Naive thymus-derived CD4-positive, alpha-beta T cell (primary cell): ENCODE measurements at places on chromosomes 11 and 22. TPM values are rescaled to one million over a fixed set of nuclear protein-coding genes. Genes with fewer than 3 reads are reported as not detected.
A peak's percentile ranks its signal among the peaks of the same experiment; 100 is the strongest.

The CSNK2A3 gene
- total RNA-seq = 0.92 TPM

DNA sequence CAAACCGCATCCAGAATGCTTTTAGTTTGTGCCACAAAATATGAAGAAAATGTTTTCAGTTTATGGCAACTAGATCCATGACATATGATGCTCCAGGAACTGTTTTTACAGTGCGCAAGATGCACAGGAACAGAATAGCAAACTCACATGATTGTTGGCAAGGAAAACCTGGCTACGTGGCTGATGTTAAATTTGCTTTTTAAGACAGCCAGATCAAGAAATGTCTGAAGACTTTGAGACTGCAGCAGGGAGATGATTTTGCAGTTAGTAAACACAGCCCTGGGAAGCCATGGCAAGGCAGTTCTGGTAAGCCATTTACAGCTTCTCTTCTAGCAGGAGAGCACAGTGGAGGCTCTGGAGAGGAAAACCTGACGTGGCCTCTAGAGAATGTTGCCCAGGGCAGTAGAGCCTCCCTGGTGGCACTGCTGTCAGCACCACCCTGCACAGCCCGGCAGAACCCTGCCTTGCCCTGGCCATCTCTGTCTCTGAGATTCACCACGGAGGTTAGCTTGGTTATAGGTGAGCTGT is 69.8 kb upstream of the TNRC6B start:
- H3K36me3 ChIP-seq = no peaks in the 10 kb centered on the region
- peak overlapping the region; percentile 16 for H3K4me3 ChIP-seq
- H3K4me1 ChIP-seq = peaks cover 45% of the 10 kb centered on the region
- DNase-seq = no peak
- no peaks in the 10 kb centered on the region for H3K27me3 ChIP-seq

DNA sequence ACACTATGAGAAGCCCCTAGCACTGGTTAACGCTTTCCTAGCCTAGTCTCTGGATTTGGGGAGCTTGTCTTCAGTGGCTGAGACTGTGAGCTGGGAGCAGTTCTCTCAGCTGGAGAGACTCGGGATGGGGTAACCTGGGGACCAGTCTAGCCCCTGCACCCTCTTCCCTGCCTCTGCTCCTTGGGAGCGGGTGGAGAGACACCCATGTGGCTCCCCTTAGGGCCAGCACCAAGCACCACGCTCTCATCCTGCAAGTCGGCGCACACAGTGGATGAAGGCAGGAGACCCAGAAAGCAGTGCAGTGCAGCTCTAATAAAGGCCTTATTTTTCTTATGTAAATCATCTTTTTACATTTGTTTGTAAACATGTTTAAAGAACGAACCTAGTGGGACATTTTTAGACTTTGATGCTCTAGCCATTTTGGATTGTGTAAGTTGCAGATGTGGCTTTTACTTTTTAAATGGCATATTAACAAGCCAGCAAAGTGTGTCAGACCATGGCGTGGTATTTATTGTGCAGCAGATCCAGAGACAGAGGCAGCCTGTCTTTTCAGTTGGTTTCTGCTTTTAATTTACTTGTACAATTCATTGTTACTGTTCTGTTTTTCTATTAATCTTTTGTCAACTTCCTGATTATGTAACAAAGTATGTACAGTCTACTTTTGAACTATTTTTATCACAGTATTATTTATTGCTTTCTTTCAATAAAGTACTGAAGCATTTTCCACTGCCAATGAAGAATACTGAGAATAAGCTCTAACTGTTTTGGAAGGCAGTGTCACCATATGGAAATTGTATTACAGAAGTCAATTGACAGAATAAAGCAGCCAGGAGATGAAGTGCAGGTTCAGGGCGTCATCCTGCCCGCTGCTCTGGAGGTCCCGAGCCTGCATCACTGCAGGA is 14.4 kb upstream of the CTTN start:
- H3K36me3 ChIP-seq = peaks cover 46% of the 10 kb centered on the region
- no peaks in the 10 kb centered on the region for H3K27me3 ChIP-seq
- no peak for DNase-seq
- H3K4me1 ChIP-seq = no peaks in the 10 kb centered on the region
- H3K4me3 ChIP-seq = no peak overlapping the region

GRCh38 chr11:132158091-132158490 is 787.7 kb downstream of the NTM start:
- no peaks in the 10 kb centered on the region for H3K27me3 ChIP-seq
- no peak for DNase-seq
- no peaks in the 10 kb centered on the region for H3K4me1 ChIP-seq
- no peak overlapping the region for H3K4me3 ChIP-seq
- H3K36me3 ChIP-seq = no peaks in the 10 kb centered on the region
- H3K27ac ChIP-seq = no peak overlapping the region

DNA sequence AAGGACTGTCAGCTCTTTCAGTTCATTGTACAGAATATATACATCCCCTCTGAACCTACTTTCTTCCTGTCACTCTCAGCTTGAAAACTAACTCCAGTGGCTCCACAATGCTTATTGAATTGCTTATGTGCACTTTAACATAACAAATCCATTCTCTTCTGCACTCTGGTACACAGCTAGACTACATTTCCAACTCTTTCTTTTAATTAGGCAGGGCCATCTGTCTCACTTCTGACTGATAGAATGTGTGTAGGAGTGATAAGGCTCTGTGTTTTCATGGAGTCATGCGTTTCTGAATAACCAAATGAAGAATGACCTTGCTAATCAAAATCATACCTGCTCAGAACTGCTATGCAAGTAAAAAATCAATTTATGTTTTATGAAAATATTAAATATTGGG is 278.5 kb upstream of the CCDC179 start:
- no peaks in the 10 kb centered on the region for H3K36me3 ChIP-seq
- H3K4me1 ChIP-seq = no peaks in the 10 kb centered on the region
- H3K27me3 ChIP-seq = no peaks in the 10 kb centered on the region
- no peak overlapping the region for H3K4me3 ChIP-seq
- DNase-seq = no peak
- no peak overlapping the region for H3K27ac ChIP-seq

DNA sequence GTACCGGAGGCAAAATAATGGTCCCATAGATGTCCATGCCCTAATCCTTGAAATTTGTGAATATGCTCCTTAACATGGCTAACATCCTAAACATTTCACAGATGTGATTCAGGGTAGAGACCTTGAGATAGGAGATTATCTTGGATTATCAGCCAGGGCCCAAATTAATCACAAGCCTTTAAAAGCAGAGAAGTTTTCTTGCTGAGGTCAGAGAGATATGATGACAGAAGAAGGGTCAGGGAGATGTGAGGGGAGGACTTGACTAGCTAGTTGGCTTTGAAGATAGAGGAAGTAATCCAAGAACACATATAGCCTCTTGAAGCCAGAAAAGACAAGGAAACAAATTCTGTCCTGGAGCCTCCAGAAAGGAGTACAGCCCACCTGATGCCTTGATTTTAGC is 19.1 kb upstream of the FDX1 start:
- H3K27me3 ChIP-seq = no peaks in the 10 kb centered on the region
- DNase-seq = no peak
- no peak overlapping the region for H3K4me3 ChIP-seq
- H3K36me3 ChIP-seq = no peaks in the 10 kb centered on the region
- H3K27ac ChIP-seq = no peak overlapping the region

- H3K27ac ChIP-seq = no peak overlapping the region
- H3K4me3 ChIP-seq = no peak overlapping the region
- no peaks in the 10 kb centered on the region for H3K36me3 ChIP-seq
- no peaks in the 10 kb centered on the region for H3K4me1 ChIP-seq
- no peaks in the 10 kb centered on the region for H3K27me3 ChIP-seq
Observed at GRCh38 chr22:27435844-27436576, 365.5 kb downstream of the MN1 start.

The KCNJ11 gene
- total RNA-seq = 0.30 TPM

DNA sequence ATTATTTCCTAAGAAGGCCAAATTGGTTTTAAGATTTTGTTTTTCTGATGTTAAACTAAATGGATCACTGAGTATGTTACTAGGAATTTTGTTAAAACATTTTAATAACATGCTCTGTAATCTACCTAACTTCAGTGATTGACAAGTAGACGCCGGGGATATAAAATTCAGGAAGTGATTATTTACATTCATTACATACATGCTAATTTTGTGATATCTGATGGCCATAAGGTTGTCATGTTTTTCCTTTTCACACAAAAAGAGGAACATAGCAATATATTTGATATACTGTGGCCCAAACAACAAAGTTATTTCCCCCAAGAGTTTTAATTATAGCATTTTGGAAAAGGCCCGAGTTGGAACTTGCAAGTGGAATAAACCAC is 12.1 kb downstream of the SCUBE1 start:
- no peaks in the 10 kb centered on the region for H3K4me1 ChIP-seq
- no peaks in the 10 kb centered on the region for H3K36me3 ChIP-seq
- H3K27me3 ChIP-seq = no peaks in the 10 kb centered on the region
- no peak overlapping the region for H3K4me3 ChIP-seq
- no peak for DNase-seq

GRCh38 chr11:102114032-102114431 is 3.8 kb downstream of the YAP1 start:
- no peak overlapping the region for H3K27ac ChIP-seq
- peaks cover 3% of the 10 kb centered on the region for H3K27me3 ChIP-seq
- no peaks in the 10 kb centered on the region for H3K36me3 ChIP-seq

The FERMT3 gene
- 209 TPM for total RNA-seq

The CEND1 gene
- not detected for total RNA-seq

The PLEKHB1 gene
- 92.9 TPM for total RNA-seq

The UBE2L6 gene
- 51.1 TPM for total RNA-seq

The RHOD gene
- 0.34 TPM for total RNA-seq

The PGA3 gene
- total RNA-seq = not detected in 2 replicates

The ANGPTL5 gene
- total RNA-seq = not detected

DNA sequence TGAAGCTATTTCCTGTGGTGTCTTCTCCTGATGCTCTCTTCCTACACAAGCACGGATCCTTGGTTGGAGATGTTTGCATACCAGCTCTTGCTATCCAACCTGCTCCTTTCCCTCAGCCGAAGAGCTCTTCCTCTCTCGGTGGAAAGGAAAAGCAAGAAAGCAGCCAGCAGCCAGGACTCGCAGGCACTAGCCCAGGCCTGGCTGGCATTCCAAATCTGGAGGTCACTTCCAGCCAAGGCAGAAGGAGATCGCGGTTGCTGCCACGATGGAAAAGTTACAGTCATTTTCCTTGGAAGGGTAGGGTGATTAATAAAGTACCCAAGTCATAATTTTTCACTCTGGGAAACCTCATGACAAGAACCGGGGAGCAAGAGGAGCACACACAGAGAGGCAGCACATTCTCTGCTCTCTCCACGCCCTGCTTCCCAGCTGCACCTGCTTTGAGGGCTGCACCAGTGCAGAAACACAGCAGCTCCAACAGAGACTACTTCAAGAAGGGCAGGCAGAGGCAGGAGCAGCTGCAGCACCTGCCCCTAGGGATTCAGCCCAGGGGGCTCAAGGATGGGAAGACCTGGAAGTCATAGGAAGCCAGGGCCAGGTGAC is 399.3 kb downstream of the CADM1 start:
- H3K36me3 ChIP-seq = no peaks in the 10 kb centered on the region
- no peaks in the 10 kb centered on the region for H3K27me3 ChIP-seq
- no peak overlapping the region for H3K4me3 ChIP-seq

- H3K27ac ChIP-seq = no peak overlapping the region
- H3K4me1 ChIP-seq = peaks cover 6% of the 10 kb centered on the region
- H3K27me3 ChIP-seq = no peaks in the 10 kb centered on the region
- H3K4me3 ChIP-seq = no peak overlapping the region
- no peak for DNase-seq
- no peaks in the 10 kb centered on the region for H3K36me3 ChIP-seq
Observed at GRCh38 chr22:39839917-39840510, 53.5 kb downstream of the ENTHD1 start.
